ENCODE measurements at places on chromosomes 2 and 18.
A peak's percentile ranks its signal among the peaks of the same experiment; 100 is the strongest.

DNA sequence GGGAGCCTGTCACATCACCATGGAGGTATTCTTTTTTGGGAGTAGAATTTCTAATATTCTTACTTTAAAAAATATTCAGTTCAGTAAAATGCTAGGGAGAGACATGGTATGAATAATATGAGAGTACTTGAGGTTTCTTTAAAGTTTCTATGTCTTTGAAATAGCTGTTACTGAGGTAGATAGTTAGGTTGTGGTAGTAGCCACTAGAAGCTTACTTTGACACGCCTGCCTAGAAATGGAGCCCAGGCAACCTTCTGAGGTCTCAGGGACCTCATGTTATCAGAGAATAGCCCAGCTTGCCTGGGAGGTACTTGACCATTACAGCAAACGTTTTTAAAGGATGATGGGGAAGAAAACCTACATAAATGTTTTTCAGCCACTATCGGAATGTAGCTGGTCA lies 131.2 kb downstream of the AGPS start:
- no peaks in the 10 kb centered on the region for H3K27me3 ChIP-seq
- DNase-seq, result no peak

DNA sequence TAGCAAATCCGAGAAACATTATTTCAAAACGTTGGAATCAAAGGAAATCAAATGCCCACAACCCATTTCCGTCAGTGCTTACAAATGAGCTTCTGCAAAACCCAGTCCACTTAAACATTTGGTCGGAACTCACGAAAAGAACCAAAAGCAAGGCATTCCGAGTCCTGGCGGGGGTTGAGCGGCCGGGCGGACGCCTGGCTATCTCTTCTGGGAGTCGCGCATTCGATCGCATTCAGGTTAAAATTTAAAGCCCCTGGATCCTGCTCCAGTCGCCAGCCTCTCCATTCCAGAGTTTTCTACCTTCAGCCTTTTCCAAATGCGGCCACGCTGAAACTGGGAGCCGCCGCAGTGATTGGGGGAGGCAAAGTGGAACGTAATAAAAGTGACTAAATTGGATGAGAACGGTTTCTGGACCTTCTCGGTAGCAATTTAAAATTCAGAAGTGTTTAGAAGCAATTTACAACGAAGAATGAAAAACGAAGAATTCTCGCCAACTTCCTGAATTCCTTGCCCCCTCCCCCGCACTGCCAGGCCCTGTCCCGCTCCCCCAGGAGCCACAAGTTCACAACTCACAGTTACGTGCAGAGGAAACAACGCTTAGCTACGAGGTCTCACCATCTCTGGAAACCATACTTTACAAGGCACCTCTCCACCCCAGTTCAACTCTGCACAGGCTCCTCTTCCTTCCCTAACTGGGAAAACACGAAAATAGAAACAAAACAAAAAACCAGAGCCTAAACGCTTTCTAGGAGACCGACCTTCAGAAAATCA lies 1.7 kb upstream of the GATA6 start:
- no peak overlapping the region for H3K4me3 ChIP-seq
- H3K27ac ChIP-seq, result no peak overlapping the region
- no peak for DNase-seq
- peaks cover 17% of the 10 kb centered on the region for H3K4me1 ChIP-seq
- no peaks in the 10 kb centered on the region for H3K36me3 ChIP-seq
- H3K27me3 ChIP-seq, result peaks cover 74% of the 10 kb centered on the region

DNA sequence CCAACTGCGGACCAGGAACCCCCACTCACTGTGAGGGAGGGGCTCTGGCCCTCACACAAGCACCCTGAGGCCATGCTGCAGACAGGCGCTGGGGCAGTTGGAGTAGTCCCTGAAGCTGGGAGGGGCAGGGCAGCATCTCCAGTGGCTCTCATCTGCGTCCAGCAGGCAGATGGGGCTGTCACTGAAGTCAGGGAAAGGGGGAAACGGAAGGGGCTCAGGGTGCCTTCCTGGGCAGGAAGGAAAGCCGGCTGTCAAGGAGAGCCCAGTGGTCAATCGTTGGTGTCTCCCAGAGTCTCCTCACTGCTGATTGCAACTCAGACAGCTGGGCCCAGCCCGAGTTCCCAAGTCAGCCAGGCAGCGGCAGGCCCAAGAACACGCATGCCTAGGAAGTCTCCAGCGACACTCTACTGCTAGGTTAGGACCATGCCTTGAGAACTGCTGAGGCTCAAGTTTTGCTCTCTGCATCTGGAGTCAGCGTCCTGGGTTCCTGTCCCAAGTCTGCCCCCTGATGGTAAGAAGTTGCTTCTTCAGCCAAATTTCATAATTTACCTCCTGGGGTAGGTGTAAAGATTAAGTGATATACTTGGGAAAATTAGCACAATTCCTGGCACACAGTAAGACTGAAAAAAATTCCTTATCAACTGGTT lies 27.4 kb upstream of the NMUR1 start:
- H3K27me3 ChIP-seq, result peaks cover 4% of the 10 kb centered on the region
- peak overlapping the region; percentile 22 for H3K27ac ChIP-seq
- no peak overlapping the region for H3K4me3 ChIP-seq

DNA sequence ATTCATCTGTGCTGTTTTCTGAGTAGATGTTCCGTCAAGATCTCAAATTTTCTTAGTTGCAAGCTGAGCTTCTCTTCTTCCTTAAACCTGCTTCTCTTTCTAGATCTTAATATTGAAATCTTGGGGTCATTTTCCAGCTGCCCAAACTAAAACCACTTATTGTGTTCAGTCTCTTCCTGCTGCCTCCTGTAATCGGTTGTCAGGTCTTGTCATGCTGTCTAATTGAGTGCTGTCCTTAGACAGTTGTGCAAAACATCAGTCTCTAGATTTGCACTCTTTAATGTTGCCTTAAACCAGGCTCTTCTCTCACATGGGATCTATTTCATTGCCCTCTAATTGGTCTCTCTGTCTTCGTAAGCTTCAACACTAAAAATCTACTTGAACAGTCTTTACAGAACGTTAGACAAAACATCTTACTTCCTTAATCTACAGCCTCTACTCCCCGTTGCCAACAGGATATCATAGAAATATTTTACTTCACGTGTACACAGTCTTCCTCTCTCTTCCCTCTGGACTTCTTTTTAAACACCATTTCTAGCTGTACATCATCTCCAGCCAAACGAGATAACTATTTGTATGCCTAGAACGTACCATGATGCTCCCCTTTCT lies 34.9 kb downstream of the GPD2 start:
- no peak for DNase-seq
- H3K27ac ChIP-seq, result no peak overlapping the region
- peaks cover 6% of the 10 kb centered on the region for H3K36me3 ChIP-seq
- no peak overlapping the region for H3K4me3 ChIP-seq
- peaks cover 40% of the 10 kb centered on the region for H3K4me1 ChIP-seq

Measured in T-helper 2 cell treated with Interferon-gamma antibody and Interleukin-4, amounts not matched to agents 5 μg/mL and 100 μg/mL, for 36 hours (primary cell).